ENCODE measurements at places on chromosomes 16 and 17.

GRCh38 chr17:7323731-7324437 lies 5.3 kb downstream of the NEURL4 start:
- DNase-seq: peak; percentile 70

DNA sequence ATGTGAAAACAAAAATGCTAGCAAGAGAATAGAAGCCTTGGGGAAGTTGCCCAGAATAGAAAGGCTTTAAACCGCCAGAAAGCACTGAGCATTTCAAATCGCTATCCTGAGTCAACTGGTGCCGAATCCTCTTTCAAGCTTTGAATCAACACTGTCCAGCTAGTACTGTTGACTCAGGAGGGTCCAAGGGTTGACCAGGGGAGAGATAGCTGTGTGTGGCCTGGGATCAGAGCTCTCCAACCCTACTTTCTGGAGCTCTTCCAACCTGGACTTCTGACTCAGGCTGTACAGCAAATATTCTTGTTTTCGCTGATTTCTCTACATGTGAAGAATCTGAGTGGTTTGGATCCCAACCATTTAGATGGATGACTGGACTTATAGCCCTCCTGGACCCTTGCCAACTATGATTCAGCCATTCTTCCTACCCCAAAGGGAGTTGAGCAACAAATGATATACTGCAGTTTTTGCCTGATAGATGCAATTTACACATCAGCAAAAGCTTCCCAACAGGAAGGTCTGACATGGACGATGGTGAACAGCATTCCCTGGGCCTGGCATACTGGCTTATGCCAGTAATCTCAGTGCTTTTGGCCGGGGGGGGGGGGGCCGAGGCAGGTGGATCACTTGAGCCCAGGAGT lies 154.0 kb upstream of the SDK2 start:
- no peak for DNase-seq

DNA sequence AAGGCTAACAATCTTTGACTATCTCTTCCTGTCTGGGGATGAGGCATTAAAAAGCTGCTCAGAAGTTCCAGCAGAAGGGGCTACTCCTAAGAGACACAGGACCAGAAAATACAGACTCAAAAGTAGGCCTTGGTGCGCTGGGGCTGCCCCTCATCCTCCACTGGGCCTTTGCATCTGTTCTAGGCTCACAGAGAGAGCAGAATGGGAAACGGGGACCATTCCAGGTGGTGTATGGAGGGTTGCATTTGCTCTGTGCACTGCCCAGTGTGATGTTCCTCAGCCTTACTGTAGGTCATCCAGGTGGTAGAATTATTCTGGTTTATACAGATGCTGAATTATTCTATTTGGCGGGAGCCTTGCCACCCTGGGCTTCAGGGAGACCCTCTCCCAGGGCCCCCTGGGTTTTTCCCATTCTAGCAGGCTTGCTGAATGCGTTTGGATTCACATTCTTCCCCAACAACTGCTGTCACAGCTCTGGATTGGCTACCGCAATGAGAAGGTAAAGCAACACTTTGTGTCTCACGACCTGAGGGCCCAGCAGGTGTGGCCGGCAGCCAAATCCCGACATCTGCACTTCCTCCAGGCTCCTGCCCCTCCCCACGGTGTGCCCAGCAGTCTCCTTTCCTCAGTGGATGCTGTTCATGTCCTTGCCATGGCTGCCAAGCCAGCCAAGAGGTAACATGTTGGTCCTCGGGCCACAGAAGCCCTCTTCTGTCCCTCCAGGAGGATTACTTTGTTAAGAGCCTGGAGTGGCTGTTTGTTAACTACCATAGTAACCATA lies 25.0 kb upstream of the ZNHIT3 start:
- DNase-seq: no peak

- peak; percentile 11 for DNase-seq
Observed at GRCh38 chr16:14501331-14502255, 128.5 kb downstream of the PARN start.

DNA sequence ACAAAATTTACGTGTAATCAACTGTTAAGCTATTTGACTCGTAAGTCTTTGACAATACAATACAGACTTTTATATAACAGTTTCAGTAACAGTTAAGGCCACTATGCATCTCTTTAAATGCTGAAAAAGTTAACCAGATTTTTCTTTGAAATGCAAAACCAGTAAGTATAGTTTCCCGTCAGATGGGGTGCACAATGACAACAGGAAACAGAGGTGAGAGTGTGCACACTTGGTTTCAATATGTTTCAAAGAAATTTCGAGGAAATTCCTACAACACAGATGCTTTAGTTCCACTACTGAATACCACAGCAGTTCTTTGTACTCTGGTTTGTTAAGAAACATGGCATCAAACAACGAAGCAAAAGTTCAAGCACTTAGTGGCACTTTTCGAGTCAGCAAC lies 48.4 kb downstream of the RNF157 start:
- DNase-seq: no peak

DNA sequence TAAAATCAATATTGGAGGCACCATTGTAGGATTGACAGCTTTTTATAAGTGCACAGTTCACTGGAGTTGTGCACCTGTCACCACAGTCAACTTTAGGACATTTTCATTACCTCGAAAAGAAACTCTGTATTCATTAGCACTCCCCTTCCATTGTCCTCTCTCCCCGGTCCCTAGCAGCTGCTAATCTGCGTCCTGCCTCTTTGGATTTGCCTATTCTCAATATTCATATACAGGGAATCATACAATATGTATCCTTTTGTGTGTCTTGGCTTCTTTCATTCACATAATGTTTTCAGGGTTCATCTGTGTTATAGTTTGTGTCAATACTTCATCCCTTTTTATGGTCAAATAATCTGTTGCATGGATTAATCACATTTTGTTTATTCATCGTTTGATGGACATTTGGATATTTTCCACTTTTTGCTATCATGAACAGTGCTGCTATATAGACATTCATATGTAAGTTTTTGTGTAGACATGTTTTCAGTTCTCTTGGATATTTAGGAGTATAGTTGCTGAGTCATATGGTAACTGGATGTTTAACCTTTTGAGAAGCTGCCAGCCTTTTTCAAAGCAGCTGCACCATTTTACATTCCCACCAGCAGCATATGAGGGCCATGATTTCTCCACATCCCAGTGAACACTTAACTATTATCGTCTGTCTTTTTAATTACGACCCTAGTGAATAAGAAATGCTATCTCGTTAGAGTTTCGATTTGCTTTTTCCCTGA lies 9.8 kb downstream of the DNAJA3 start:
- DNase-seq: no peak

DNA sequence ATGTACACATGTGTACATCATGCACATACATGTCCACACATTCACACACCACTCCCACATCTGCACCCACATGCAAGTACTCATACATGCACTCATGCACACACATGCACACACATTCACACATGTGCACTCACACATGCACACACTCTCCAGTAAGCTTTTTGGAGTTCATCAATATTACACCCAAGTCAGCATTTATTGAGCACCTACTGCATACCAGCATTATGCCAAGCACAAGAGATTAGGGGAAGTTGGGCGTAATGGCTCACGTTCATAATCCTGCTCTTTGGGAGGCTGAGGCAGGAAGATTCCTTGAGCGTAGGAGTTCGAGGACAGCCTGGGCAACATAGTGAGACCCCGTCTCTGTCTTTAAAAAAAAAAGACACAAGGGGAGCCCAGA lies 87.6 kb upstream of the HSBP1 start:
- DNase-seq: no peak

DNA sequence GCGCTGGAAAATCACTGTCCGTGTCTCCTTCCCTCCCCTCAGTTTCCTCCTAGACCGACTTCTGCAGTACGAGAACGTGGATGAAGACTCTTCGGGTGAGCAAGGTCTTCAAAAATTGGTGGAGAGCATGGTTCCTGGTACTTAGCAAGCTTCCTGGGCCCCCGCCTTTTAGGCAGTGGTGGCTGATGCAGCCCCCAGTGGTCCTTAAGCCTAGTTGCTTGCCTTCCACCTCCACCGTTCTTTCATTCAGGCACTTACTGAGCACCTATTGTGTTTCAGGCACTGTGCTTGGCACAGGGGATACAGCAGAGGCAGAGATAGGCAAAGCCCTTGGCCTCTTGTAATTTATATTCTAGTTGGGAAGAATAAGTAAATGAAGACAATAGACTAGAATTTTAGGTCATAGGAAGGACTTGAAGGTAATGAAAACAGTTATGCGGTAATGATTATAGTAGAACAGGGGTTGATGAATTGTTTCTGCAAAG lies 767 bp downstream of the INO80E start:
- DNase-seq: no peak

DNA sequence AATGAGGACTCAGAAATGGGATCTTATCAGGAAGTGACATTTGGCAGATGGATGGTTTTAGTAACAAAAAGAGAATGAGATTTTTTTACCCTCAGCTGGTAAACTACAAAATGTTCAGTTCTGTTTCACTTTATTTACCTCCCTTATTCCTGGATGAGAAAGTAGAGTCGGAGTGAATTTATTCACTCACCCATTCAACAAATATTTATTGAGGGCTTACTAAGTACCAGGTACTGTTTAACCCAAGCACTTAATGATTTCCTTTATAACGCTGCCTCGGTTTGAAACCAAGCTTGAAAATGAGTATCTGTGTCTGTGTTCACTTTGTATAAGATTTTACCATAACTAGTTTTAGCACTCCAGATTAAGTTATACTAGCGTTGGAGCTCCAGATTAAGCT lies 38.1 kb downstream of the CDRT15 start:
- no peak for DNase-seq

- DNase-seq: no peak
Observed at GRCh38 chr16:84495506-84495905, 9.0 kb downstream of the MEAK7 start.

GRCh38 chr17:64496786-64497564 lies at the start of gene POLG2:
POLG2 (minus strand) TSS chr17:64497054; CDS start chr17:64496968, 86 bp downstream.
- DNase-seq: peak; percentile 93

DNA sequence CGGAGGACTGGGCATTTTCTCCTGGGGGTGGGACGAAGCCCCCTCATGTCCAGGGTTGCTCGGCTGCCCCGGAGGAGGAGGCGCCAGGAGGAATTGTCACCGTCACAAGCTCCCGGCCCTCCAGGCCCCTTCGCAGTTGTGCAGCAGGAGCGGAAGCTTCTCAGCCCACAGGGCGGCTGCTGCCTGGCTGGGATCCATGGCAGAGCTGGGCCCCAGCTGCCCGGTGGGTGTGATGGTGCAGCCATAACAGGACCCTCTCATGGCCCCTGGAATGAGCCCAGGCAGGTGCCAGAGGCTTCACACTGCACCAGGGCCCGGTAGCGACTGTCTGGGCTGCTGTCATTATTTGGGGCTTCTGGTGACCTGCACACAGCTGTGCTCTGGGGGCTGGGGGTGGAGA lies 54.9 kb upstream of the GNG13 start:
- DNase-seq: no peak

- DNase-seq: no peak
Observed at GRCh38 chr16:77327717-77328116, 107.1 kb downstream of the ADAMTS18 start.

DNA sequence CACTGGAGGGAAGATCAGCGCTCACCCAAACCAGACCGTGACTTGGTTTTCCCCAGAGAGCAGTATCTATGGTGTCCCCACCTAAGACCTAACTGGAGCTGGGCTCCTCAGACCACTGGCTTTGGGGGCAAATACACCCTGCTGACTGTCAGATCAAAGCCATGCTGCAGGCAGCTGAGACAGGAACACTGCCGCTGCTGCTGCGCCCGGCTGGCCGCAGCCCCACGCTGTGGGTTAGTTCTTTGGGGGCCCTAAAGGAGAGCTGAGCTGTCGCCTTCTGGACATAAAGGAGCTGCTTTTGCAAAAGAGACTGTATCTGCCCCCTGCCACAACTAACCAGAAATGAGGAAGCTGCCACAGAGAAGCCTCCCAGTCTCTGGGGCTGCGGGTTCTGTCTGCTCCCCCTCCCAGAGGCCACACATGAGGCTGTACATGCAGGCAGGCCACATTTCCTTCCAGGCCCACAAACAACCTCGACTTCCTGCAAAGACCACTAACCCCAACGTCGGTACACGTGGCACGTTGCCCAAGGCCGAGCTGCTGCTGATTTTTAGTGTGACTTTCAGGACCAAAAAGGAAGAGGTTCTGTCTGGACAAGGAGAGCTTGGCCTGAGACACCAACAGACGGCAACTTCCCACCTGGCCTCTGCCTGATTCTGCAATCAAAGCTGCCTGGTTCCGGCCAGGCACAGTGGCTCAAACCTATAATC lies 18.2 kb upstream of the ABR start:
- peak; percentile 67 for DNase-seq

GRCh38 chr17:4853208-4853671 lies 20.1 kb downstream of the MINK1 start:
- DNase-seq: no peak

- DNase-seq: no peak
Observed at GRCh38 chr16:48811478-48811877, 201.5 kb upstream of the N4BP1 start.

DNA sequence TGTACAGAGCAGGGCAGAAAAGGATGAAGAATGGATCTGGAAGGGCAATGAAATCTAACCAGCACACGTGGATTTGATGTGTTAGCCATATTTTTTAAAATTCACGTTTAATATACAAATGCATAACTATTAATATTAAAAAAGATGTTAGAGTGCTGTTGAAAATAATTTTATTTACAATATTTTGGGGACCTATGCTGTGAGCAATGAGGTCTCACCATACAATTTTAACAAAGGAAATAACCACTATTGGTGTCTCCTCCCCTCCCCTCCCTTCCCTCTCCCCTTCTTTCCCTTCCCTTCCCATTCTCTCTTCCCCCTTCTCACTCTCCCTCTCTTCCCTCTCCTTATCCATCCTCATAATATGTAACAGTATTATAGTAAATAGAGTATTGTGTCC lies 64.2 kb upstream of the GPR139 start:
- DNase-seq: no peak

GRCh38 chr17:40953881-40954280 lies 12.9 kb downstream of the KRT39 start:
- no peak for DNase-seq

DNA sequence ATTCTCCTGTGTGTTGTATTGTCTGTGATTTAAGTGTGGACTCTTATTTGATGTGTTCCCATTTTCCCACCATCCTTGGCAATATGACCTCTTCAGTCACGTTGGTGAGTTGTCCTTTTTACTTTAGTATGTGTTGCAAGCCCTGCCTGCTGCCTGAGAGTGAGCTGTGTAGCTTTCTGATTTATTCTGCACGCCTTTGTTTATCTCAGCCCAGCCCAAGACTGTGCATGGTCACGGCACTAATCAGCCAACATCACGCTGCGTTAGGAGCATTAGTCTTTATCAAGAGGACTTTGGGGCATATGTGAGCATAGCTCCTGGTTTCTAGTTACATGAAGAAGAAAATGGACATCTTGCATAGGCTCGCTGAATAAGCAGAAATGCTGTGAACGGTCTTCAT lies 6.0 kb downstream of the TOM1L1 start:
- DNase-seq: no peak

Data from retina (tissue), 1 donor.